NCI-H1436 (cell line): ENCODE measurements at places on chromosomes 3 and 15.

DNA sequence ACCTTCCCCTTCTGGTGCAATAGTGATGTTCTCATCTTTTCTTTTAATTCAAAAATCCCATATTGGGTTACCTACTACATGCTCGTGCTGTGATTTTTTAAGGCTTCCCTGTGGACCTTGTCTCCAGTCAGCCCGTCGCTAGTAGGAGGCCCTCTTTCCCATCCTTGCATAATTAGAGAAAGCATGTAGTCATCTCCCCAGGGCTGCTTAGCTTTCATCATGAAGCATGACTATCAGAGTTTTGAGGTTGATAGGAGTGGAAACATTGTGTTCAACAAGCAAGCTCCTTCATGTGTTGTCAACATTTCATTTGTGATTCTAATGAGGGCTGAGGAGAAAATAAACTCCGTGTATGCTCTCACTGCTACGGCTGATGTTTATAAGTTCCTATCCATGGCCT lies 8.7 kb upstream of the LRTM1 start:
- no peak for DNase-seq

DNA sequence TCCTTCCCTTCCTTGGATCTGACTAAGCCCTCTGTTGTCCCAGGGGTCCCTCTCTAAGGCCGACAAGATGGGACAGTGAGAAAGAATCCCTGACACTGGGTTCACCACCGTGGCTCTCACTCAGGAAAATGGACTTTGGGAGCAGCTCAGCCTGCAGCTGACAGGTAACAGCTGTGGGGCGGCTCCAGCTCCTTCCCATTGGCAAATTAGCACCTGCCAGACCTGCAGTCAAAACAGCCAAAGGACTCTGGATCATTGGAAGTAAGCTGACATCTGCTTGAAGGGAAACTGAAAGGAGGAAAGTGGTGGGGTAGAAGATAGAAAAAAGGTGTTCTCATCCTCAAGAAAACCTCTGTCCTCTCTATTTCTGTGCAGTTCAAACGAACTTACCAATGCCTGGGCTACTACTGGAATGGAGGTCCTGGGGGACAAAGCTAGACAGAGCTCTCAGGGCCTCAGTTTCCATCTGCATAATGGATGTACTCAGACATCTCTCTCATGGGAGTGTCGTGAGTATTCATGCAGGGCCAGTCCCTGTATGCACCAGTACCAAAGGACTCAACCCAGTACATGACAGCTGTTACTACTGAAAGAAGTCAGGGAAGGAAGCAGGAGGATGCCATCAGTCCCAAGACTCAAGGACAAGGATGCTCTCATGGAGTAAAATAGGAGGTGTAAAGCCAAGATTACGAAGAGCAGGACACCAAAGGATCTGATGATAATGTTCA lies 53.6 kb upstream of the DCLK3 start:
- no peak for DNase-seq

GRCh38 chr15:101599091-101599490 lies 53.1 kb downstream of the TM2D3 start:
- DNase-seq = no peak

- no peak for DNase-seq
Observed at GRCh38 chr3:124741027-124741426, 10.8 kb downstream of the UMPS start.

DNA sequence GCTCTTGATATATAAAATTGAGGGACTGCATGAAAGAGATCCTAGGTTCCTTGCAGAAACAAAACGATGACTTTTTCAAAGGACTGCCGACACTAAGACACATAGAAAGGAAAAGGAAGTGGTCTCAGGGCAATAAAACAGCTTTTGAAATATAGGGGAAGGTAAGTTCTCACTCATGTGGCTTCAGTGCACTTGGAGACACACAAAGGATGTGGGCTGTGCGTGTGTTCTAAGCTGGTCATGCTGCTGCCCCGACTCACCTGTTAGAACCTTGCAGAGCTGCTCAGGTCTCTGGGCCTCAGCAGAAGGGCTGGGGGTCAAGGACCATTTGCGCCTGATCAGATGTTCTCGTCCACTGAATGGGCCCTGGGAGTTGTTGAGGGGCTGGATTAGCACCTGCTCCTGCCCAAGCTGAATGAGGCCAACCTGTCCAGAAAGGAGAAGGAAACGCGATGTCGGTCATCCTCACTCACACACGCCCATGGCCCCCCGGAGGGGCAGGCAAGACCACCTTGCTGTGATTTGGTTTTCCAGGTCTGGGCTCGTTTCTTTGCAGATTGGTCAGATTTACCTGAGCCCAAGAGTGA lies 11.1 kb downstream of the ADAMTS17 start:
- DNase-seq = no peak

GRCh38 chr3:134941820-134942219 lies 146.8 kb downstream of the EPHB1 start:
- DNase-seq = no peak

DNA sequence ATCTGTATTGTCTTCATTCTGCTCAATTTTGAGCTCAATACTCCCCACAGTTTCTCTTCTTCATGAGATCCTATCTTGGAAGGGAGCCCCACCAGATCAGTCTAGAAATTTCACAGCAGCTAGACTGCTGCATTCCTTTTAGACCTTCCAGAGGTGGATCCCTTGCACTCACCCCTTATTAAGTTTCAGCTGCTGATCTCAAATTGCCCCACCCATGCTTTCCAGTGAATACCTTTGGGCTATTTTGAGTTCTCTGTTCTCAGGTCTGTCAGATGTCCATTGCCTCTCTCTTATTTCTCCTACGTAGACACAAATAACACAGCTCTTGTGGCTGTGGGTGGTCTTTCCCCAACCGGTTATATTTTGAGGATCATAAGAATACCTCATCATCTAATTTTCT lies 60.8 kb downstream of the GPR156 start:
- DNase-seq = no peak

DNA sequence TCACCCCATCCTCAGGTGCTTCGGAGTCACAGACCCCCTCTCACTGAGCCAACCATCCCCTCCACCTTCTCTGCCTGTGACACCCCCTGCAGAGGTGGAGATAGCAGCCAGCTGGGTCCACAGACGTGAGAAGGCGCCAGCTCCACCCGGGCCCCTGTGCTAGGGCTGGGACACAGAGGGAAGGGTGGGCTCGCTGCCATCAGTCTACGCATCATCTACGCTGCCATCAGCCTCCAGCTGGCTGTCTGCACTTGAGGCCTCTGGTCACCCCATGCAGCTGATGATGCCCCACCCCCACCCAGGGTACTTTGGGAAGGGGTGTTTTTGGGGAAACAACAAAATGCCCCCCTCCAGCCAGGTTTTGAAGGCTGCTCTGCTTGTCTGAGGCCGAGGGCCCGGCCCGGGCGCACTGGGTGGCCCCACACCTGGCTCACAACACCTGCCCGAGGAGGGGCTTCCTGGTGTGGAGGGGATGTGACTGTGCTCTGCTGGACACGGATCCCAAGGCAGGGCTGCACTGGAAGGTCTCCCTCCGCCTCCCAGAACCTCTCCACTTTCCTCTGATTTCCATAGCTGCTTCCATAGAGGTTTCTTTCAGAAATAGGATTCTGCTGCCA lies 163.4 kb upstream of the IQSEC1 start:
- no peak for DNase-seq
